ENCODE measurements at places on chromosomes 13 and 19.
A peak's percentile ranks its signal among the peaks of the same experiment; 100 is the strongest.

GRCh38 chr13:47890146-47890814 is 110.8 kb downstream of the SUCLA2 start:
- DNase-seq, result no peak

GRCh38 chr13:37923236-37923635 is 53.7 kb upstream of the TRPC4 start:
- DNase-seq, result no peak

DNA sequence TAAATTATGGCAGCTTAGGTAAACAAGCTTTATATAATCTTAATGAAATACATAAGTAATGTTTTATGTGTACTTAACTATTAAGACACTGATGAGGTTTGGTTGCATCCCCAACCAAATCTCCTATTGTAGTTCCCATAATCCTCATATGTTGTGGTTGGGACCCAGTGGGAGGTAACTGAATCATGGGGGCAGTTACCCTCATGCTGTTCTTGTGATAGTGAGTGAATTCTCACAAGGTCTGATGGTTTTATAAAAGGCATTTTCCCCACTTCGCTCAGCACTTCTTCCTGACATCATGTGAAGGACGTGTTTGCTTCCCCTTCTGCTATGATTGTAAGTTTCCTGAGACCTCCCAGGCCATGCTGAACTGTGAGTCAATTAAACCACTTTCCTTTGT is 212.7 kb downstream of the DIAPH3 start:
- no peak for DNase-seq

- no peak for DNase-seq
These were observed 10.6 kb downstream of the FUT6 start for GRCh38 chr19:5828661-5829566.

DNA sequence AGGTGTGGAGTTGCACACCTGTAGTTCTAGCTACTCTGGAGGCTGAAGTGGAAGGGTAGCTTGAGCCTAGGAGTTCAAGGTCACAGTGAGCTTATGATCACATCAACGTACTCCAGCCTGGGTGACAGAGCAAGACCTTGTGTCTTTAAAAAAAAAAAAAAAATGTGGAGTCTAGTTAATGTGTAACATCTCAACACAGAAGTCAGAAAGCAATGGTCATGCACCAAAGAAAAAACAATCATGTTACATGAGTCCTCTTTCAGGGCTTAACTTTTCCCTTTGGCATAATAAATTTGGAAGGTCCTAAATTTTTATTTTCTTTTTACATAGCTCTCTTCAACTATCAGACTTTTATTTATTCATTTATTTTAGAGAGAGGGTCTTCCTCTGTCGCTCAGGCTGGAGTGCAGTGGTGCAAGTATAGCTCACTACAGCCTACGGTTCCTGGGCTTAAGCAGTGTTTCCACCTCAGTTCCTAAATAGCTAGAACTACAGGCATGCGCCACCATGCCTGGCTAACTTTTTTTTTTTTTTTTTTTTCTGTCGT is 22.3 kb downstream of the SETDB2 start:
- DNase-seq, result no peak

- DNase-seq, result no peak
These were observed 3.9 kb downstream of the PPM1N start for GRCh38 chr19:45502111-45502510.

- no peak for DNase-seq
These were observed 521.5 kb downstream of the SLITRK6 start for GRCh38 chr13:85277748-85278147.

DNA sequence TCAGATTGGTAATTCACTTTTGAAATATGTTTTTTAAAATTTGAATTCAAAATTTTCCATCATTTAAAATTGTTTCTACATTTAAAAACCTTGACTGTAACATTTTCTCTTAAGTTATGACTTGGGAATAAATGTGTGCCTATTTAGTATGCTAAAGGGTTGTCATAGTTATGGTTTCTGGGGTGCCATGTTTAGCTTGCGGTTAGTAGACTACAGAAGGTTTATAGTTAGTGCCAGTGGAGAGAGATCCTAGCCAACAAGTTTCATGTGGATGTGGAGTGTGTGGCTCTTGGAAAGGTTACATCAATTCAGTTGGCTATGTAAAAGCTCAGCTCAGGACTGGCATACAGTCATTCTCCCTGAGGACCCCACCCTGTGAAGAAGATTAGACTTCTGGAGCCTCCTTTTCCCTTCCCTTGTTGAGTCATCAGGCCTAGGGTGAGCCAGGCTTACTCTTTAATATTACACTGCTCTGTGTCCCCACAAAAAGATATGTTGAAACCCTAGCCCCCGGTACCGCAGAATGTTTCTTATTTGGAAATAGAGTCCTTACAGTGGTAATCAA is 20.4 kb downstream of the LMO7 start:
- no peak for DNase-seq

- DNase-seq, result no peak
These were observed 1.1 kb downstream of the CLN5 start for GRCh38 chr13:76993021-76993420.

- no peak for DNase-seq
These were observed 561.6 kb downstream of the TBC1D4 start for GRCh38 chr13:74920361-74920760.

DNA sequence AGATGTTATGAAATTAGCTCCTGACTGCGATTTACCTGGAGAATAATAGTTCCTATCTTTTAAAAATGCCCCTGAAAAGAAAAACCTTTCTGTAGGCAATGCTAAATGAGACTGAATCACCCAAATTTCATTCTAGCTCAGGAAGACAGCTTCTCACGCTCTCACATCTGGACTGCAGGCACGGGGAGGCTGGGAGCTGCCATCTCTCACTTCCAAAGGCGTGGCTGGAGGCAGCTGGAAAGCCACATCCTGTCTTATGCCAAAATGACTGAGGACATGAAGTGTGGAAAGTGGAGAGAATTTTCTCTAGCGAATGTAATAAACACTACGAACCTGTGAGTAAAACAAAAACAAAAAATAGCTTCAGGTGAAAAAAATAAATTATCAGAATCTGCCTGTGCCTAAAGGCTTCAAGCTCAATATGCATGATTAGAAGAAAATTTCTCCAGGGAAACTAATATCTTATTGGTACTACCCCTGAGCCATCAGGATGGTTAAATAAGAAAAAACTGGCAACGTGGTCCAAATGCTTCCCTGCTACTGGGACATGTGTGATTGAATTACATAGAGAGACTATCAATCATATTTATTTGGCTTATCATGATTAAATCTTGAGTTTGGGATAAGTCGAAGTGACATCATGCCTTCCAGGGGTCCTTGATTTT is 58.1 kb upstream of the UBL3 start:
- DNase-seq, result no peak

GRCh38 chr13:104318121-104318520 is 1251.9 kb upstream of the SLC10A2 start:
- DNase-seq, result no peak

GRCh38 chr13:47420020-47420419 is 523.2 kb upstream of the HTR2A start:
- DNase-seq, result no peak

DNA sequence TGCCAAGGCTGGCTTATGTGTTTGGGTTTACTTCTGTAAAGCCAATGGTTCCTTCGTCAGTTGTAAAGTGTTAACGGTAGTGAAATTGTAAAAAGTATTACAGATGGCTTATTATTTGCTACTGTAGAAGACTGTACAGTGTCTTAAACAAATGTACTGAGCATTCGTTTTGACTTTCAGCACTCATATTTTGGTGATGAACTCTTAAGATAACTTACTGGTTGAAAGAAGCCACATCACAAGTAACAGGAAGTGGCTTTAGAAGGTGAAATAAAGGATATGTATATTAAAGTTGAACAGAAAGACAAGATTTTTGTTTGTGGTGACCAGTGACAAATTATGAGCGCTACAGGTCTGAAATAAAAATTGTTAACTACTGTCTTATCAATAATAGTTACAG is 64.2 kb downstream of the URI1 start:
- DNase-seq, result no peak

- DNase-seq, result no peak
These were observed 34.1 kb downstream of the PSG5 start for GRCh38 chr19:43152214-43152613.

- DNase-seq, result no peak
These were observed 87.8 kb downstream of the RAP2A start for GRCh38 chr13:97521726-97522125.

- no peak for DNase-seq
These were observed 708.1 kb upstream of the ARGLU1 start for GRCh38 chr13:107275945-107276614.

DNA sequence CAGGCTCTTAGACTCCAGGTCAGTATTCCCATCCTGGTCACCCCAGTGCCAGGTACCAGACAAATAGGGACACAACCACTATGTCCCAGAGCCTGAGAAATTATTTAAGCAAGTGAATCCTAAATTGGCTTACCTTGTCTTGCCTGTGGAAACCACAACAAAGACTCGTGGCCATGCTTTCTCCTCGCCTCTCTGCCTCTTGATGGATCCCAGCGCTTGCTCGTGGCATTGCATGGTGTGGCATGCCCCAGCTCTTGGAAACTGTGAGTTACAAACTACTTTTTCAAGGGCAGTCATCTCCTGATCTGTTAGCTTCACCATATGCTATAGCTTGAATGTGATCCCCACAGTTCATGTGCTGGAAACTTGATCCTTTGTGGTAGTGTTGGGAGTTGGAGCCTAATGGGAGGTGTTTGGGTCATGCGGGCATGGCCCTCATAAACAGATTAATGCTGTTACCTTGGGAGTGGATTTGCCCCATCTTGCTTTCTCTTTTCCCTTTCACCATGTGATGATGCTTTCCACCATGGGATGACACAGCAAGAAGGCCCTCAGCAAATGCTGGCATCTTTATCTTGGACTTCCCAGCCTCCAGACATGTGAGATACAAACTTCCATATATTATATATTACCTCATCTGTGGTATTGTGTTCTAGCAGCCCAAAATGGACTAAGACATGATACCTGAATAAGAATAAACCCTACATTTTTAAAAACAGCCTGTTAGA is 31.2 kb downstream of the SPRYD7 start:
- DNase-seq, result no peak

DNA sequence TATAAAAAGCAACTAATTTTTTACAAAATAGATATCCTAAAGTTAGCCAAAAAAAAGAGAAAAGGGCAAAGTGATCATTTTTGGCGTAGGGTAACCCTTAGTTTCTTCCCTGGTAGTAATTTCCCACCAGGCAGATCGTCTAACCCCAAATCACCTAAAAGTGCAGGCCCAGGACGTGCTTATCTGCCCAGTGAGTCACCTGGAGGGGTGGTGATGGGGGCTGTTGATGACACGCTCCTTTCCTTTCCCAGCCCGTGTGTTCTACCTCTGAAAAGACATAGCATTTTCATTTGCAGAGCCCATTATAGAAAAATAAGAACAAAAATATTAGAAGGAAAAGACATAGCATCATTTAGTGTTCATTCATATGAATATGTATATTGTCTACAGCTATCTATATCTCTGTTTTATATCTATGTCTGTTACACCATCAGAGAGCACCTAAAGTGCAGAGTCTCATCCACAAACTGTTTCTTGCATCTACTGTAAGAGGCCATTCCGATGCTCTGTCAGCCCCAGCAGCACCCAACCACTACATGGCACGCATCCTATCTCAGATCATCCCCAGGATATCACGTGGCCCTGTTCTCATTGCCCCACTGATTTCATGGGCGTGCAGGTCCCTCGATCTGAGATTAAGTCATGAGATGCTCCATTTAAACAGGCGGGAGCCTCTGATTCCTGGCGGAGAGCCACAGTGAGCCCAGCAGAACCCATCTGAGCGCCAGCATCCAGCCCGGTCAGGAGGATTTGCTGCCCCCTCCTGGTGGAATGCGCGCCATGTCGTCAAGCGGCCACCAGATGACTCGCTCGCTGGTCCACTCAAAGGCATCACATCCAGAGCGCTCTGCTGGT is 8.5 kb upstream of the LILRB3 start:
- peak; percentile 80 for DNase-seq

- peak; percentile 28 for DNase-seq
These were observed 9.0 kb downstream of the ABHD8 start for GRCh38 chr19:17294051-17294891.

DNA sequence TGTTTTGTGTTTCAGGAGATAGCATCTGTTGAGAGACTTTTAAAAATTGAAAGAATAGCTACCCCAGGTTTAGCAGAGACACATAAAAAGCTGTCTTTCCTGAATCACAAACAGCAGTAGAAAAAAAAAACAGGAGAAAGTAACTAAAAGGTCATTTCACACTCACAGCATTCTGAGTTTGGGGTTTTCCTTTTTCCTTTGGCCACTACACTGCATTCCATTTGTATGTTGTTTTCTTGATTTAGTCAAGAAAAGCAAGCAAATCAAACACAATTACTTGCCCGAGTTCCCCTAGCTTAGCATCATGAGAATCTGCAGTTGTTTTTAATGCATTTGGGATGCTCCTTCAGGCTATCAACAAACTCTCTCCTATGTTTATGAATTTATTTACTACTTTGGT is 161.0 kb downstream of the KCTD12 start:
- DNase-seq, result no peak

DNA sequence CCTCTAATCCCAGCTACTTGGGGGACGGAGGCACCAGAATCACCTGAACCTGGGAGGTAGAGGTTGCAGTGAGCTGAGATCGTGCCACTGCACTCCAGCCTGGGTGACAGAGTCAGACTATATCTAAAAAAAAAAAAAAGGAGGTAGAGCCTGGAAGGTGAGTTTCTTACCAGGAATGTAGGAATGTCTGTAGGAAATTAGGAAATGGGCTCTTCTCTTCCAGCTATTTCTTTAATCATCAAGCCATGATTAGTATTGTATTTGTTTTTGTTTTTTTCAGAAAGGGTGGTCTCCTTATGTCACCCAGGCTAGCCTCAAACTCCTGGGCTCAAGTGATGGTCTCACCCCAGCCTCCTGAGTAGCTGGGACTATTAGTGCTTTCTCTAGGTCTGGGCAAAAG is 26.3 kb upstream of the SERP2 start:
- no peak for DNase-seq
